C1 segment of cervical spinal cord (tissue), 14 donors: ENCODE measurements at places on chromosomes 7 and 10.

DNA sequence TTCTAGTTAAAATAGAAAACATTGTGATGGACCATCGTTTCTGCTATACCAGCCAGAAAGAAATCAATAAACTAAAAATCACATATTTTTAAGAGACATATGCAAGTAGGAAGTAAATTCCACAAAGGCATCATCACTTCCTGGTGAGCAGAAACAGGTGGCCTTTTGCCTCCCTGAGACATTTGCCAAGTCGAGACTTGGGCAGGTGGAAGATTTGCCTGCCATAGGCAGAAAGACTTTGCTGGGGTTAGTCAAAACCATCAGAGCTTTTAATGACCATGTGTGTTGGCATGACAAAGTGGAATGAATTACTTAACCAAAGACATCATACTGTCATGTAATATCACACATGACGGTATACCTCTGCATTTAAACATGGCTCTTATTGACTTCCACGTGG lies 66.0 kb upstream of the FGL2 start:
- DNase-seq = no peak

DNA sequence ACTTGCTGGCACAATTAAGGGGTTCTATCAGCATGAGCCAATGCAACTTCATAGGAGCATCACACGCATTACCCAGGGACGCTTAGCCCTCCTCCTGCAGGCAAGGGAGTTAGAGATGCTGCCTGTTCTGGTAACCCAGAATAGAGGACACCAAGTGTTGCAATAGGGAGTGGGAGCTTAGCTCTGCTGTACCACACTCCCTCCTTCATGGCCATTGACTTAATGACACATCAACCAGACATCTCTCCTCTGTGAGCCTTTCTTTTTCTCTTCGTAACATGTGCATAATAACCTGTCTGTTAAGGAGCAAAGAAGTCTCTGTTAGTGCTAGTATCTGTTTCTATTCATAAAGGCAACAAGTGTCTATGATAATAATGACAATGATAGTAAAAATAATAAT lies 282.4 kb downstream of the SORCS3 start:
- DNase-seq = no peak

DNA sequence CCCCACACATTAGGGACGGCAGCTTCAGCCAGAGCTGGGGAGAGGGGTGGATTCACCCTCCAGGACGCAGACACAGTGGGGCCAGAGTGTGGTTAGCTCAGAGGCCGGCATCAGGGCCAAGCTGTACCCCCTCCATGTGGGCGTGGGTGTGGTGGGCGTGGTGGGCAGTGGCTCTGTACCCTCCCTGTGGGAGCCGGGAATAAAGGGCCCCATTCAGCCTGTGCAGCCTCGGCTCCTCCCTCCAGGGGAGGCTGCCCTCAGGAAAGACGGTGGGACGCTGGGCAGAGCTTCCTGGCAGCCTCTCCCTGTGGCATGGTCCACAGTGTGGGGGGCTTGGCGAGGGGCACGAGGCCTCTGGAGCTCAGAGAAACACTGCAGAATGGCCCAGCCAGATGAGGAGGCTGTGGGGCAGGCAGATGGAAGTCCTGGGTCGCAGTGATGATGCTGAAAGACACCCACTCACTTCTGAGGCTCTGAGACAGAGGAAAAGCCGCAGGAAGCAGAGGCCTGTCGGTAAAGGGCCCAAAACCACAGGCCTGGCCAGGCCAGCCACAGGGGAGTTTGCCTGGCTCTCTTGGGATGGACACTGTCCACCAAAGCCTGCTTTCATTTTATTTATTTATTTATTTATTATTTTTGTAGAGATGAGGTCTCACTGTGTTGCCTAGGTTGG lies 108.0 kb downstream of the SH3PXD2A start:
- DNase-seq = no peak

DNA sequence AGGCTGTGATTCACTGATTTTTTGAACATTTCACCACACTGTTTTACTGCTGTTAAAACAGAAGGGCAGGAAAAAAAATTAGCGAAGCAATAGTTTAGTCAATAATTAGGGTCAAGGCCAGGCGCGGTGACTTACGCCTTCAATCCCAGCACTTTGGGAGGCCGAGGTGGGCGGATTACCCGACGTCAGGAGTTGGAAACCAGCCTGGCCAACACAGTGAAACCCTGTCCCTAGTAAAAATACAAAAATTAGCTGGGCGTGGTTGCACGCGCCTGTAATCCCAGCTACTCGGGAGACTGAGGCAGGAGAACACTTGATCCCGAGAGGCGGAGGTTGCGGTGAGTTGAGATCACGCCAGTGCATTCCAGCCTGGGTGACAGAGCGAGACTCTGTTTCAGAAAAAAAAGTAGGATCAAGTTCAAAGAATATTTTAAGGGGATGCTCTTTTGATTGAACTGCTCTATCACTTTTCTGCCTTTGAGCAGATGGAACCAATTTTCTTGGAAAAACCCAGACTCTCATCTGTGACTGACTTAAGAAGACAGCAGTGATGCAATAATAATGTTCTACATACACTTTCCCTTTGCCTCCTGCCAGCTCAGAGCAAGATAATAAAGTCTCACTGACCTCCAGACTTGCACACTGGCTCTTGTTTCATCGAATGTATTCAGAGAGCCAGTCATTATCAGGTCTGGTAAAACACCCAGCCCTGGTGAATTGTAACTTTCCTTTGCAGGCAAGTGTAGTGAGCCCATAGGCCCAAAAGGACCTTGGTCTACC lies 1.6 kb upstream of the PPA1 start:
- DNase-seq = no peak

DNA sequence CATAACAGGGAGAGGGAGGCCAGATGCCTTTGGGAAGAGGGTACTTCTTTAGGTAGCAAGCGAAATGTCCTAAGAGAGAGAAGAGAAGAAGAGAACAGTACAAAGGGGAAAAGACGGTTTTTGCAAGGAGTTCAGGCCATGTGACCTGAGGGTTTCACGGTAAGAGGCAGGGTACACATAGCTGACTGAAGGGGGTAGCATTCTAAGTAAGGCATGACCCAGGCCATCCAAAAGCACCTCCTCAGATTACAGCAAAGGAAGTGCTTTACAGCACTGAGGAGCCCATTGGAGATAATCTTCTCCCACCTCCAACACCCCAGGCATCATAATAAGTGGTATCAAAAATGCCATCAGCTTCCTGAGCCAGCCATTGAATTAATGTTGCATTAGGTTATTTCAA lies 258.2 kb upstream of the NPY start:
- no peak for DNase-seq

DNA sequence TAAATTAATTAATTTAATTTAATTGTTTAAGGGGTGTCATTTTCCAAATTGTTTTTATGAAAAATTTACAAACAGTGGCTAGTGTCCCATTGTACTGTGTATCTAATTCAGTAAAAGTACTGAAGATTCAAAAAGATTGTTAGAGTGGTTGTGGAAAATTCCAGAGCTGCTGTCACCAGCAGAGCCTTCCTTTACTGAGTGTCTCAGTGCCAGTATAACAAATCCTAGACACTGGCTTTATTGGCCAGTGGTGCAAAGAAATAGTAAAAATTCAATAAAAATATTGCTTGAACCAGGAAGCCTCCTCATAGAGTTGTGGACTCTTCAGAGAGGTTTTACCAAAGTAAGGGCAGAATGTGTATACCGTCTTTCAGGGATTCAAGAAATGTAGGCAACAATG lies 23.1 kb upstream of the HERPUD2 start:
- DNase-seq = no peak

DNA sequence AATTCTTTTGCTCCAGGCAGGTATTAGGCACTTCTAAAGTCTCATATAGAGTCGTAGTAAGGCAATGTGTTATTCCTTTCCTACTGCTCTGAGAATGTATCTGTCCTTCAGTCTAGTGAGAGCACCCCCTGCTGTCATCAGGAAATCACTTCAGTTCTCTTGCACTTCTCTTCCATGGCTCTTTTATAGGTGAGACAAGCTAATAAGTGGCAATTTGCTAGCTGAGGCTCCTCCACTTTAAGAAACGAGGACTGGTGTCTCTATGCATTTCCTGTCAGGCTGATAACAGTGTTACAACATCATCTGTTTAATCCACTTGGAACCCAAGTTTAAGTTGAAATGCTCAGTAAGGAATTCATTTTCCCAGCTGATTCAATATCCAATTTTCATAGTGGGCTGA lies 350.6 kb downstream of the TFEC start:
- DNase-seq = no peak

DNA sequence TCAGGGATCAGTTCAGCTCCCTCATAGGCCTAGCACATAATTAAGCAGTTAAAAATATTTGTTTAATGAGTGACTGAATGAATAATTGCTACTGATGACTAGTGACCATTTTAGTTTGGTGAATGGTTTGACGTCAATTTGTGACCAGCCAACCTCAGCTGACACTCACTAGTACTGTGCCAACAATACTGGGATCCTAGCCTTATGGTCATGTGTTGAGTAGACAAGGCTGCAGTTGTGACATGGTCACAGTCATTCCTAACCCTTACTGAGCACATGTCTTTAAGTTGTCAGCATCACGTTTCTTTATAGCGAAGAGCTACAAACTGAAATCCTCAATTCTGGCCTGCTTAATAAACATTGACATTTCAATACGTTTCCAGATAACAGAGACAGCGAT lies 86.9 kb upstream of the SLC26A5 start:
- DNase-seq = no peak

DNA sequence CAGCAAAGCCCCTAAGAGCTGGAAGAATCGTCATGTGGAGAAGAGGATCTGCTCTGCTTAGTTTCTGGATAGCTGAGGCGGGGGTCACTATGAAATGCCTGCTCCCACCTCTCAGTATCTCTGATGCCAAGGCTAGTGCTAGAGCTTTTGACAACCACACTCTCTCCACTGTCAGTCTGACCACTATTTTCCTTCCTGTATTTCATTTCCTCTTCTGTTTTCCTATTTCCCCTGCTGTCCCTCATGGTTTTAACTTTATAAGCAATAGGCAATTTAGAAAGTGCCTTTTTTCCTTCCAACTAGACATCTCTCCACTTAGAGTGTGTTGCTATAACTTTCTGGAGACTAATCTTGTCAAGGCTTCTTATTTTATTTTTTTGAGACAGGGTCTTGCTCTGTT lies 23.6 kb downstream of the C7orf57 start:
- DNase-seq = no peak

DNA sequence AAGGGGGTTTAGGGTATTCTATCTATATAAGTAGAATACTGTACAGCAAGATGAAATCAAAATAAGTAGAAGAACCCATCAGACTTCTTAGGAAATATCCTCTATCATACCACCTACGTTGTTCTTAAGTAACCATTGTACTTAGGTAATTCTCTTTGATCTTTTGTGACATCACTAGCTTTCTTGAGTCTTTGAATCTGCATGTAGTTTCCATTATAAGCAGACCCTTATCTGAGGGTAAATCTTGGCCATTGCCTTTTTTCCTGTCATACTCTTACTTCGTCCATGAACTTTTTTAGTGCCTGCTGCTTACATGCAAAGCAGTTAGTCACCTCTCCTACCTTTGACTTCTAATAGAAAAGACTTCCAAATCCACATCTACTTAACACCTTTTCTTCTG lies 49.0 kb downstream of the WAC start:
- no peak for DNase-seq

GRCh38 chr7:152931633-152932032 lies 172.1 kb downstream of the ACTR3B start:
- no peak for DNase-seq

GRCh38 chr10:127298381-127298780 lies 102.0 kb upstream of the INSYN2A start:
- no peak for DNase-seq

GRCh38 chr10:60958892-60959601 lies 15.1 kb upstream of the RHOBTB1 start:
- DNase-seq = no peak

- DNase-seq = peak; percentile 58
Observed at GRCh38 chr10:124092860-124093773, at the start of gene CHST15. Gene CHST15, minus strand, starts transcription at chr10:124093598. Its CDS starts 47,386 bp downstream, at chr10:124046212.

GRCh38 chr7:36746347-36746746 lies 22.1 kb upstream of the AOAH start:
- DNase-seq = no peak
